Stimulated activated CD8-positive, alpha-beta memory T cell treated with anti-CD3 and anti-CD28 coated beads, Interleukin-2, amount 100 ng/mL, for 1 hour (primary cell): ENCODE measurements at places on chromosomes 5 and 9.

DNA sequence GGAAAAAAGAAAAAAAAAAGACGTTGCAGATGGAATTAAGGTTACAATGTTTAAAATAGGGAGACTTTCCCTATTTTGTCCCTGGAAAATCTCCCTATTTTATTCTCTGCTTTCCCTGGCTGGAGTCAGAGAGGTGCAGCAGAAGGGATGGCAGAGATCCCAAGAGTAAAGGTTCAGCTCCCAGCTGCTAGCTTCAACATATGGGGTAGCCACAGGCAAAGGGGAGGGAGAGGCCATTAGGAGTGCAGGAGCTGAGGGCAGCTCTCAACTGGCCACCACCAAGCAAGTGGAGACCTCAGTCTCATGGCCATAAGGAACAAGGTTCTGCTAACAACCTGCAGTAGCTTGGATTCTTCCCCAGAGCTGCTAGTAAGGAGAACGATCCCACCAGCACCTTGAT is 367.0 kb upstream of the DAP start:
- no peak for DNase-seq

- no peak for DNase-seq
Measured at GRCh38 chr9:8871796-8872445, 1072.3 kb upstream of the DMAC1 start.

DNA sequence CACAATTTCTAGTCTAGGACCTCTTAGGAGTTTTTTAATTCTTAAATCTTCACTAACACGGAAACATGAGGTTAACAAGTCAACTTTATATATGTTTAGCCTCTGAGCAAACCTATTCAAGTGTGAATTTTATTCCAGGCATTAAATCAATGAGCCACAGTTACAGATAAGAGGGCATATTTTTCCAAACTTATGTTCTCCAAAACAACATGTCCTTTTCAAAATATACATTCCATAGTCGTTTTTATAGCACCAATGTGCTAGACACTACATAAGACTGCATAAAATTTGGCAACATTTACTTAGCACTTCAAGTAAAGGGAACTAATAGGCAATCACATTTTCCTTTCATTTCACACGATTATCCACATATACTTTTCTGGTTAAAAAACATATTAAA is 6.5 kb downstream of the TMEM245 start:
- DNase-seq, result no peak

GRCh38 chr5:102654559-102655349 is 100.4 kb upstream of the PAM start:
- no peak for DNase-seq
